Fibroblast of skin of left quadriceps (primary cell): ENCODE measurements at places on chromosomes 4 and X.

- no peak for DNase-seq
Measured at GRCh38 chrX:69555481-69556041, 51.4 kb downstream of the NALF2 start.

DNA sequence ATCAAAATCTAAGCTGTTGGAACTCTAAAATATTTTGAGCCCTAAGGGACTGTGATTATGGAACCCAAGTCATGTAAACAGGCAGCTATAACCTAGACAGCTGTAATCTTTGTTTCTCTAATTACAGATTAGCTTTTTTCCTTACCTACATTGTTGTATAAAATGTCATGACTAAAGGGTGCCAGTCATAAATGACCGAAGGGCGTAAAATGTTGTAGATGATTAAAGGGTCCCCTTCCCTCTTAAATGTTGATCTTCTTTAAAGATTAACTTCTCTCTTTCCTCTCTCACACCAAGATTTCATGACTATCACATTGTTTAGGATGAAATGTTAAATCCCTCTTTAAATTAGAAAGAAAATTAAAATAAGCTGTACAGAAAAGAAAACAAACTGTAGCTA is 659.4 kb upstream of the NR3C2 start:
- no peak for DNase-seq

DNA sequence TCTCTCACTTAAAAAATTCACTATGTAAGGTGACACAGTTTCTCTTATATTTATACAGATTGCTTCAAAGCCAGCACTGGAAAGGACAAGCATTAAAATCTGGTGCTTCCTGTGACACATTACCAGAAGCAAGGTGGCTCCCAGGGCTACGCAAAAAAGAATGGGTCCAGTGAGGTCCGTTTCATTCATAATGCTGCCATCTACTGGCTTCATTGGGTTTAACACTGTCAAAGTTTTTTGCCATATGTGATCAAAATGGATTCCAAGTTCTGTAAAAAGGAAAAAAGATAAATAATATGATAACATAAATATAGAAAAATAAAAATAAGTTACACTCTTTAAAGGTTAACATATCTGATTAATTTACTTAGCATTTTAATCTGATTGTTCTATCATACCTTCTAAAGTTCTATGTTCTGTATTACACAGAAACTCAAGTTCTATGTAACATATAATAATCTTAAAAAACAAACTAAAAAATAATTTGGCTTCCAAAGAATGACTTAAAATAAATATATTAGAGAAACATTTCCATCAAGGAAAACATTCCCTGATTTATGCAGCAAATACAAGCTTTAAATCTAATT is 22.1 kb downstream of the YIPF7 start:
- DNase-seq, result peak; percentile 17

DNA sequence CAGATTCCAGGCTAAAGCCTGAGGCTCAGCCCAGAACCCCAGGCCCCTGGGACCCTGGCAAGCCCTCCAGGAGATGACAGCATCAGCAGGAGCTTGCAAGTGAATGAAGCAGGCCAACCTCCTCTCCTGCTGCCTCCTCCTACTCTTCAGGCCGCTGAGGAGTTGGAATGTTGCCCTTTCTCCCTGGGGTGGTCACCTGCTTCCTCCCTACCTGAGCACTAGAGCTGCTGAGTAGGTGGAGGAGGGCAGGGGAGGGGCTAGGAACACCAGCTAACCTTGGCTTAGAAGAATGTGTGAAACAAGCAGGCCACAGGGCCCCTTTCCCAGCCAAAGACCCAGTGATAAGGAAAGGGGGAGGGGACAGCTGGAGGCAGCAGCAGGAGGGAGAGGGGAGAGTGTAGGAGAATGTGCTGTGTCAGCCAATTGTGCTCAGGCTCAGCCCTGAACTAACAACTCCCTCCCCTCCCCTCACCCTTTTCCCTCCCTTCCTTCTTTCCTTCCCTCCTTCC is 58.0 kb downstream of the PJA1 start:
- DNase-seq, result no peak

DNA sequence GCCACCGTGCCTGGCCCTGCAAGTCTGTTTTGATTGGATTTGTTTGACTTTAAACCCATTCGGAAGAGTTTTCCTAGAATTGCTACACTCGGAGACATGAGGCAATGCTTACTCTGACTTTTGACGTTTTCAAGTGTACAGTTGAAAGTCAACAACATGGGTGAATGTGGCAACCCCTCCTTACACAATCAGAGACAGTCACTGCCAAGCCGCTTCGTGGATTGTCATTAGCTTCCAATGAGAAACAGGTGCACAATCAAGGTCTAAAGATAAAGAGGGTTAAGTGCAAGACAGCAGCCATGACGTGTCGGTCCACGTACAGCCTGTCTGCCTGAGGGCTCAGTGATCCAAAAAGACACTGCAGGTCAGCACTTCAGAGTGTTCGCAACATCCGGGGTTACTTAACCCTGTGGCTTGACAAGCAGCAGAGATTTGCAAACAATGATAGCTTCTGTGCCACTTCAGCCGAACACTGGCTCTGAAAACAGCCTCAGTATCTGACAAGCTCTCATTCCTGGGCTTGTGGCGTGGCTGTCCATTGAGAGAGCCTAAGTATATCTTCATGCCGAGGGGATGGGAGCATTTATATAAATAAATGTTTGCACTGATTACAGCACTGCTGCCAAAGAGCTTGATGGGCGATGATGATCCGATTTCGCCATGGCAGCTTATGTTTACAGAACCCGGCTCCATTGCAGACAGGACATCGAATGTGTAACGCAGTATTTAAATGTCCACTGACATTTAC is 180.0 kb downstream of the DHRSX start:
- DNase-seq, result no peak

DNA sequence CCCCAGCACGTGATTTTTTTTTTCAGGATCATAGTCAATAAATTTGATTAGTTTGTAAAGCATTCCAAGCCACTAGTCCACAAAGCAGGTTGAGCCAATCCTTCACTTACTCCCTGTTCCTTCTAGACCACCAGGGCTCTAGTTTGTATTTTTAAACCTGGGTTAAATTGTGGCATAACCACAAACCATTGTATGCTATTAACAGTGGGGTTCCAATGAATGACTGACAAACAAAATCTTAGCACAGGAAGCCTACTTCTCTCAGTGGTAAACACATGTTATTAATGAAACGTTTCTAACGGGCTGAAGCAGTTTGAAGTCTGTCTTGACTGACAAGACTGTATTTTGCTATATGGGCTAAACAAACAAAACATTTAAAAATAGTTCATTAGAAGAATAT is 48.6 kb upstream of the GYPA start:
- DNase-seq, result no peak

DNA sequence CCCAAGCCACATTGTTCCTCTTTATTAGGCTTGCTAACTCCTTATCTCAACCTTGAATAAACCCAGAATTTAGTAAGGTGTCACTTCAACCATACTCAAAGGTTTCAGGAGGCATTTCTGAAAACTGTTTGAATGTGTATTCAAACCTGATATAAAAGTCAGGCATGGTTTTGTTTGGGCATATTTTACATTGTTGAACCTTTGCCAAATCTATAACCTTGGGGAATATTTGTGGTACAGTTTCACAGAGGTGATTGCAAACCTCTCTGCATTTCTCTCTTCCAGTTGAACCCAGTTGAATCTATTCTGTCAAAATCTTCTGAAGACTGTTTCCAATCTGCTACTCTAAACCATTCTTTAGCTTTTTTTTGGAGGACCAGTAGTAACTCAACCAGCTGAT is 409.0 kb downstream of the TECRL start:
- DNase-seq, result no peak

GRCh38 chrX:96372313-96373046 is 312.2 kb upstream of the DIAPH2 start:
- peak; percentile 10 for DNase-seq
